Mesenchymal stem cell (in vitro differentiated cells and primary cell): ENCODE measurements at places on chromosomes 6 and 20.

DNA sequence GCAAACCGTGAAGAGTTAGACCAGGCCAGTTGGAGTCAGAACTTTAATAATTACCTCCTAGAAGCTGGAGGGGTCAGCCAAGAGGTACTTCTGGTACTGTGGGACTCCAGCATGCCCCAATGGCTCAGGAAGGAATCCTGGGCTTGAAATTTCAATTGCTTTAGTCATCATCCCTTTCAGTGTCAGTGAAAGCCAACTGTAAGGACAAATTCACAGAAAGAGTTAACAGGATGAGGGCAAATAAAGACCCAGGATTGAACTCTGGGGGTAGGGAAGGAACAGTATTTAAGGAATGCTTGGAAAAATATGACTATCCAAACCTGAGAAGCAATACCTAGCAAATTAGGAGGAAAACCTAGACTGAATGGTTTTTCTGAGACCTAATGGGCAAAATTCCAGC is 735.1 kb upstream of the MARCKS start:
- peaks cover 2% of the 10 kb centered on the region for H3K4me1 ChIP-seq
- no peak overlapping the region for H3K4me3 ChIP-seq
- peak; percentile 82 for DNase-seq
- no peaks in the 10 kb centered on the region for H3K36me3 ChIP-seq
- no peaks in the 10 kb centered on the region for H3K27me3 ChIP-seq

GRCh38 chr20:32649697-32650400 is 23.9 kb downstream of the C20orf203 start:
- peaks cover 10% of the 10 kb centered on the region for H3K27me3 ChIP-seq
- H3K27ac ChIP-seq, result no peak overlapping the region
- no peak for DNase-seq
- H3K4me1 ChIP-seq, result peaks cover 3% of the 10 kb centered on the region

DNA sequence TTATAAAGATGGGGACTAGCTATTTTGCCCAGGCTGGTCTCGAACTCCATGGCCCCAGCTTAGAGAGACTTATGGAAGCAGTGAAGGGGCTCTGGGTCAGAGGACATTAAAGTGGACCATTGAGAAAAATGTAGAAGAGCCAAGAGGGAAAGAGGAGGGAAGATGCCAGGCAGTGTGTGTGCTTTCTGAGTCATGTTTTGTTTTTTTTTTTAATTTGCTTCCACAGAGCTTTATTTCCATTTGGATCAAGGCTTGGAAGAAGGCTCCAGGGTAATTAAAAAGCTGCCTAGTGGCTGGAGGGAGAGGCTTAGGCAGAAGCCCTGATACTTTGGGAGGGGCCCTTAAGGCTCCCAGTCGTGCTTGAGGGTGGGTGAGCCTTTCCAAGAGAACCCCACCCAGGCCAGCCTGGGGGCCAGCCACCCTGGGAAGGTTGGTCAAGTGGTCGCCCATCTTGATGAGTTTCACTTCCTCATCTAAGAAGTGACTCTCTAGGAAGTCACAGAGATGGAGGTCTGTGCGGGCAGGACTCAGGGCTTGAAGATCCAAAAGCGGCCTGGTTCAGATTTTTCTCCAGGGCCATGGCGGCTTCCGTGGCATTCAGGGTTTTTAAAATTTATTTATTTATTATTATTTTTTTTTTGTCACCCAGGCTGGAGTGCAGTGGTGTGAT is 3.0 kb upstream of the ZNF335 start:
- no peak for DNase-seq
- H3K4me1 ChIP-seq, result peaks cover 9% of the 10 kb centered on the region
- H3K36me3 ChIP-seq, result peaks cover 1% of the 10 kb centered on the region
- no peak overlapping the region for H3K27ac ChIP-seq
- no peak overlapping the region for H3K4me3 ChIP-seq

DNA sequence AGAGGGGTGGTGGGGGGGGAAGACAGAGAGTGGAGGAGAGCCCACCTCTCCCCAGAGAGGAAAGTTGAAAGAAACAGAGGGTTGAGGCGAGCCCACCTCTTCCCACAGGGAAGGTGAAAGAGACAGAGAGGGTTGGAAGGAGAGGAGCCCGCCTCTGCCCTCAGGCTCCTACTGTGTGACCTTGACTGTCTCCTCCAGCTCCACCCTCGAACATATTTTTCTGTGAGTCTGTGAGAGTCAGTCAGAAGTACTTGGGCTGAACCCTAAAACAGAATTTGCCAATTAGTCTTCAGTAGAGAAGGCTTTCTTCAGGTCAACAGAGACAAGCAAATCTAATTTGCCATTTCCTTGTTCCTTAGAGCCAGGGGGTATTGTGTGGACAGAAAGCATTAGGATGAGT is 153.7 kb upstream of the SNX9 start:
- H3K27me3 ChIP-seq, result peaks cover 3% of the 10 kb centered on the region
- no peak for DNase-seq
- H3K4me1 ChIP-seq, result peaks cover 8% of the 10 kb centered on the region
- H3K36me3 ChIP-seq, result no peaks in the 10 kb centered on the region

DNA sequence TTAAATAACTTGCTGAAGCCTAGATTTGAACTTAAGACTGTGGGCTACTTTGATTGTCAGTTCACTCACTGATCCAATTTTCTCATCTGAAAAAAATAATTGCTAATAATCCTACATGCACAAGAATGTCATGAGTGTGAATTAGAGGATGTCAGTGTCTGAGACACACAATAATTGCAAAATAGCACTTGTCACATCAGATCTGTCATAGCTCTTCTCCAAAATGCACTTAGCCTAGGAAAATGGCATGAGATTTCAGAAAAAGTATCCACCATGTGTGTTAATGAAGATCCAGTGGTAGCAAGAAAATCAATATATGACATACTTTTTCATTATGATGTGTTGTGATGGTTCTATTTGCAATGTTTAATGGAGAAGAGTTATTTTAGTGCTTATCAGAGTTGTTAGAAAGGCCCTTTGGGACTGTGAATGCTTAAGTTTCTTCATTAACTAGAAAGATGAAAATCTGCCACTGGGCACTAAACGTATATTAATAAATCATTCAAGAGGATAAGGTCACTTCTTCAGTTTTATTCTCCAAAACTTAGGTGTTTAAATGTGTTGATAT is 786.2 kb downstream of the C6orf118 start:
- no peak overlapping the region for H3K4me3 ChIP-seq
- no peaks in the 10 kb centered on the region for H3K27me3 ChIP-seq
- no peaks in the 10 kb centered on the region for H3K36me3 ChIP-seq

GRCh38 chr6:5764401-5764955 is 242.2 kb downstream of the NRN1 start:
- H3K4me3 ChIP-seq, result peak overlapping the region; percentile 6
- H3K27ac ChIP-seq, result peak overlapping the region; percentile 28
- no peaks in the 10 kb centered on the region for H3K27me3 ChIP-seq
- no peak for DNase-seq

DNA sequence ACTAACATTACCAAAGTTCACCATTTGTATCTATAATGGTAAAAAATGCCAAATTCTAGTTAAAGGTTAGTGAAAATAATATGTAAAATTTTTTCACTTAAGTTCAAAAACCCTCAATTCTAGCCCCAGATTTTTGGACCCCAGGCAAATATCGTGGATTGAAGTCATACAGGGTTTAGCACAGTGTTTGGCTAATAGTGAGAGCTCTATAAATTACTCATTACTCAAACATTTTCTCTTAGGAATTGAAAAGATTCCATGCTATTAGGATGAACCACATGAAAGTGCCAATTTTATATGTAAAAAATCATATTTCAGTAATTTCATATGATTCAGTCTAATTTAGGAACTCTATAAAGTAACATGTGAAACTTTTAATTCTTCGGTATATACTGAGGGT is 170.3 kb upstream of the PREP start:
- no peak overlapping the region for H3K4me3 ChIP-seq
- no peak for DNase-seq
- H3K36me3 ChIP-seq, result no peaks in the 10 kb centered on the region
- H3K4me1 ChIP-seq, result no peaks in the 10 kb centered on the region
- peaks cover 3% of the 10 kb centered on the region for H3K27me3 ChIP-seq

DNA sequence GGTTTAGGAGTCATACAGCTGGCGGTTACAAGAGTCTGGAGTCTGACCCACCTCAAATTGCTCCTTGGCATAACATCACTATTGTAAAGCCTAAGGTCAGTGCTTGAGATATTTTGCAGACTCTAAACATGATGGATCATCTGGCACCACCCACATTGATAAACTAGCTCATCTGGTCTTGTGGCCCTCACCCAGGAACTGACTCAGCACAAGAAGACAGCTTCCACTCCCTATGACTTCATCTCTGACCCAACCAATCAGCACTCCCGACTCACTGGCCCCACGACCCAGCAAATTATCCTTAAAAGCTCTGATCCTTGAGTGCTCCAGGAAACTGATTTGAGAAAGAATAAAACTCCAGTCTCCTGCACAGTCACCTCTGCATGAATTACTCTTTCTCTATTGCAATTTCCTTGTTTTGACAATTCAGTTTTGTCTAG is 115.9 kb downstream of the CD24 start:
- no peak overlapping the region for H3K27ac ChIP-seq
- peak; percentile 6 for DNase-seq
- H3K4me1 ChIP-seq, result no peaks in the 10 kb centered on the region
- H3K36me3 ChIP-seq, result no peaks in the 10 kb centered on the region
- peaks cover 8% of the 10 kb centered on the region for H3K27me3 ChIP-seq

DNA sequence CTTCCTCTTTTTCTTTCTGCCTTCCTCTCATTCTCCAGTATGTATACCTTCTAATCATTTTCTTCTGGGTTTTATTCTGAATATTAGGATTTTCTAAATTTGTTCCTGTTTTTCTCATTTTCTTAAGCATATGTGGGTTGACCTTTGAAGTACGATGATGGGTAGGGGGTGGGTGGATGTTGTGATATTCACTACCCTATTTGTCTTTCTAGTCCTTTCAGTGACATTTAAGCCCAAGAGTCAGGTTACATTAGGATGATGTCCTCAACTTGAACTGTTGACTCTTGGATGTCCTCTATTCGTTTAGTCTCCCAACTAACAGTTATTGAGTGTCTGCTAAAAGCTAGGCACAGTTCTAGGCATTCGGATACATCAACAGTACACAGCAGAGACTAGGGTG is 7.3 kb downstream of the ABT1 start:
- H3K4me1 ChIP-seq, result no peaks in the 10 kb centered on the region
- no peaks in the 10 kb centered on the region for H3K27me3 ChIP-seq
- H3K36me3 ChIP-seq, result peaks cover 4% of the 10 kb centered on the region
- H3K4me3 ChIP-seq, result no peak overlapping the region
- DNase-seq, result no peak

DNA sequence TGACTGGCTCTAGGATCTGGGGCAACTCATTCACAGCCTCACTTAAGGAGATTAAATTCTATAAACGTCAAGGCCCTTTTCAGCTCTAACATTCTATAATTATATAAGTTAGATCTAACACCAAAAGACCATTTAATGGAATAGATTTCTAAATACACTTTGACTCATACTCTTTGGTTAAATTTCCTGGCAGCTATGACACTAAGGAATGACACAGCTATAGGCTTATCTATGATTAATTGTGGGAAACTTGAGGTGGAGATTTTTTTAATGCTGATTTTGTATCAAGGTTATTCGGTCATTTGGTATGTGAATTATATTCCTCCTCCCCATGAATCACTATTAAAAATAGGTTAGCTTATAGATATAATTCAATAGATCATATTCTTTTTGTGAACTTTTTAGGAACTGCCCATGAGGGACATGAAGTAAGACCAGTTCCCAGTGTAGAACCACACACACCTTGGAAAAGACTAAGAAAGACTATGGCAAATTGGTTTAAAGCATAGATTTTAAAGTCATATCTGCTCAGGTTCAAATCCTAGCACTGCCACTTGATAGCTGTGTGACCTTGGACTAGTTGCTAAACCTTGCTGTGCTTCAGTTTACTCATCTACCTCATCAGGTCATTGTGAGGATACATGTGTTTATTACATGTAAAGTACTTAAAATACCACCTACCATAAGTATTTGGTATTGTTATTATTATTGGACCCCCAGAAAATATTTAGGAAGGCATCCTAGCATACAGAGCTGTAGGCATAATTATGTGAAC is 116.0 kb downstream of the CRYBG1 start:
- peak; percentile 55 for DNase-seq
- H3K4me3 ChIP-seq, result no peak overlapping the region
- H3K4me1 ChIP-seq, result peaks cover 3% of the 10 kb centered on the region
- H3K27me3 ChIP-seq, result no peaks in the 10 kb centered on the region

GRCh38 chr20:40578961-40579360 is 110.1 kb downstream of the MAFB start:
- no peak overlapping the region for H3K27ac ChIP-seq
- peaks cover 5% of the 10 kb centered on the region for H3K27me3 ChIP-seq
- no peak for DNase-seq
- no peaks in the 10 kb centered on the region for H3K36me3 ChIP-seq
- no peak overlapping the region for H3K4me3 ChIP-seq

- no peak overlapping the region for H3K4me3 ChIP-seq
- H3K27ac ChIP-seq, result no peak overlapping the region
- no peaks in the 10 kb centered on the region for H3K27me3 ChIP-seq
These were observed 50.1 kb downstream of the FOXC1 start for GRCh38 chr6:1659816-1660215.

DNA sequence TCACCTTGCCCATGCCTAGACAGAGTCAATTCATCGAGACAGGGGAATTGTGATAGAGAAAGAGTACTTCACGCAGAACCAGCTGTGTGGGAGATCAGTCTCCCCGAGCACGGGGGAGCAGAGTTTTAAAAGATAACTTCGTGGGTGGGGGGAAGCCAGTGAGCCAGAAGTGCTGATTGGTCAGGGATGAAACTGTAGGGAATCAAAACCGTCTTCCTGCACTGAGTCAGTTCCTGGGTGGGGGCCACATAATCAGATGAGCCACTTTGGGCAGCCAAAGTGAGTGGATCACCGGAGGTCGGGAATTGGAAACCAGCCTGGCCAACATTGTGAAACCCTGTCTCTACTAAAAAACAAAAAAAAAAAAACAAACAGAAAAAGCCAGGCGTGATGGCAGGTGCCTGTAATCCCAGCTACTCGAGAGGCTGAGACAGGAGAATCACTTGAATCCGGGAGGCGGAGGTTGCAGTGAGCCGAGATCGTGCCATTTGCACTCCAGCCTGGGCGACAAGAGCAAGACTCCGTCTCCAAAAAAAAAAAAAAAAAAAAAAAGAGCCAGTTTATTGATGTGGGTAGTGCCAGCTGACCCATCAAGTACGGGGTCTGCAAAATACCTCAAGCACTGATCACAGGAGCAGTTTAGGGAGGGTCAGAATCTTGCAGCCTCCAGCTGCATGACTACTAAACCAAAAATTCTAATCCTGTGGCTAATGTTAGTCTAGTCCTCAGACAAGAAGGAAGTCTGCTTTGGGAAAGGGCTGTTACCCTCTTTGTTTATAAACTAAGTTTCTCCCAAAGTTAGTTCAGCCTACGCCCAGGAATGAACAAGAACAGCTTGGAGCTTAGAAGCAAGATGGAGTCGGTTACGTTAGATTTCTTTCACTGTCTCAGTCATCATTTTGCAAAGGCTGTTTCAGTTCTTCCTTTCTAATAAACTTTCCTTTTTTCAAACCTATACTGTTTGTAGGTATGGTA is 3.9 kb upstream of the TRIM39 start:
- H3K4me1 ChIP-seq, result peaks cover 9% of the 10 kb centered on the region
- H3K36me3 ChIP-seq, result peaks cover 5% of the 10 kb centered on the region
- H3K4me3 ChIP-seq, result peak overlapping the region; percentile 46
- H3K27me3 ChIP-seq, result no peaks in the 10 kb centered on the region
- H3K27ac ChIP-seq, result no peak overlapping the region
